Mammary epithelial cell (primary cell): ENCODE measurements at places on chromosomes 12 and 14. TPM values are rescaled to one million over a fixed set of nuclear protein-coding genes. Genes with fewer than 3 reads are reported as not detected.
A peak's percentile ranks its signal among the peaks of the same experiment; 100 is the strongest.

- no peak for DNase-seq
These were observed 7.8 kb upstream of the PLXNC1 start for GRCh38 chr12:94140556-94140955.

- DNase-seq = no peak
These were observed 5.2 kb upstream of the TEP1 start for GRCh38 chr14:20418501-20418909.

DNA sequence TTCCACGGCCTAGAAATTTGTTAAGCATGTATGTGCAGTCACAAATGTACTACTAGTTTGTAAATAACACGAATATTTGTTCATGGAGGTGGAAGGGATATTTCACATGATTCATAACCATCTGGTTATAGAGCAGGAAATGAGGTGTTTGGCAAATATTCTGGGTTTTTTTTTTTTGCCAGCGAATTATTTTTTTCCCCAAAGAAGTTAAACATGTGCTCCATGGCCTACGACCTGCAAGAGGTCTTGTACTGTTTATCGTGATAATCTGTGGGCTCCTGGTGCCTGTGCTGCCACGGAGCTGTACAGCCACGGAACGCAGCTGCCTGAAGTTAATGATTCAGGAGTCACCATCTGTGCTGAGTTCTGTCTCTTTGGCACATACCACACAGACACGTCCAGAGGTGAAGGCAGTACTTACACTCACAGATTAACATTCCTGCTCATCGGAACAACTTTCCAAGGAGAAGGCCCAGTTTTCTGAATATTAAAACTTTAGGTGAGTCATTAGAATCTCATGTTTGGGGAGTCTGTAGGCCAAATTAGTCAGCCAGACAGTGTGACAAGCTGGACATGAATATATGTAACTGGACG is 156.3 kb downstream of the TMX1 start:
- peak; percentile 93 for DNase-seq

DNA sequence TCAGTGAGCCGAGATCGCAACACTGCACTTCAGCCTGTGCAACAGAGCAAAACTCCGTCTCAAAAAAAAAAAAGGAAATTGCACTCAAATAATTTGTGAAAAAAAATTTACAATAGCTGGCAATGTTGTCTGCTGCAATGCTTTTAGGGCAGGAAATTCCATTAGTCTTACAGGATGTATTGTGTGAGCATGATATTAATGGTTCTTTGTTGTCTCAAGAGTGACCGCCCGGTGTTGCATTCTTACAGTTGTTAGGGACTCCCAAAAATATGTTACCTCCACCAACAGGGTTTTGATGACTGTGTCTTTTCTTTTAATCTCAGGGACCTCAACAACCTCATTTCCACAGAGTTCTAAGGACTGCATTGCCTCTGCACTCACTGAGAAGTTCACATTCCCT is 44.8 kb downstream of the PZP start:
- peak; percentile 69 for DNase-seq

DNA sequence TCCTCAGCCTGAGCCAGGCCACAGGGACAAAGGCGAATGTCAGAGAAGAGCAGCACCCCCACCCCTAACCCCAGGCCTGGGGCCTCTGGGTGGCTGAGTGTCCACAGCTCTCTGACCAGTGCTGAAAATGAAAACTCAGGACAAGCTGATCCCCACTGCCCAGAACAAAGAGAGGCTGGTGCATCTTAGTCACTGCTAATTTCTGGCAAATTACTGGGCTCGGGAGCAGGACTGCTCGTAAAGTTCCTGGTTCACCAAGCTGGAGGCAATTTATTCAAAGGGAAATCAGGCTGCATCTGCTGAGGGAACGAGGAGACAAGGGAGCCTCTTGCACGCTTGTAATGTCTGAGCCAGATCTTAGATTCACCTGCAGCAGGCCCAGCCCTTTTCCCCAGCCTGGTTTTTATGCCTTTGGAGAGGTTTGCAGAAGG is 43.2 kb downstream of the CALM1 start:
- DNase-seq = peak; percentile 13

DNA sequence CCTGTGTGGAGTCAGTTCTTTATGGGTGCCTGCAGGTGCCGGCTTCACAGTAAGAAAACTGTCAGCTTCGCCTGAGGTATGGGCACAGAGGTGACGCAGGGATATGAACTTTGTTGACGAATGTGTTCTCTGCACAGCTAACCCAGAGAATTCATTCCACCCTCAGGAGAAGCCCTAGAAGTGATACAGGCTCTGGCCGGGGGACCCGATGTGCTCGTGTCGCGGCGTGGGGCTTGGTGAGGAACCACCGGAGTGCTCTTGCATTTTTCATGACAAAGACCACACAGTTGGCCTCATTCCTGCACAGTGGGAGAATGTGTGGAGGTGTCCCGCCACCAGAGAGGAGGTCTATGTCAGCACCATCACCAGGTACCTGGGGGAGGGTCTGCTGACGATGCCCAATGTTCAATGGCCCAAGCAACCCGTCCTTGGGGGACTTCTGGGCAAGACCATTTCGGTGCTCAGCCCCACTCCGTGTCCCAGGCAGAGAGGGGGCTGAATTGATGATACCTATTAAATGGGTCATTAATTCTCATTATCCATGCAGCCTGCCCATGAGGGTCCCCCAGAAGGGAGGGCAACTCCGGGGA is 147.5 kb upstream of the RTL1 start:
- no peak for DNase-seq

- DNase-seq = no peak
These were observed 43.1 kb upstream of the MMP17 start for GRCh38 chr12:131784909-131785762.

DNA sequence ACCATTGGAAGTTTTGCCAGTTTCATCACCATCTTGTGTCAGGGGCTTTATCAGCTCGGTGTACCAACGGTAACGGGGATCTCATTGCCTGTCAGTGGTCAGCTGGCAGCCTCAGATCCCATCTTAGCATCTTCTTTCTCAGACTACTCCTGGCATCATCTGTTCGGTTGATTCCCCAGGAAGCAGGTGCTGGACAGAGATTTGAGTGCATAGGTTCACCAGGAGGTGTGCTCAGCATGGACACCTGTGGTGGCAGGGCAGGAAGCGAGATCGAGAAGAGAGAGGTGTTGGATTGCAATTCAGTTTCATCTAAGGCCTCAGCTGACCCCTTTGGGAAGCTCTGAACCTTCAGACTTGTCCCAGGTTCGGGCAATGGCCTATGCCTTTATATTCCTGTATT is 76.0 kb downstream of the C12orf75 start:
- DNase-seq = no peak

DNA sequence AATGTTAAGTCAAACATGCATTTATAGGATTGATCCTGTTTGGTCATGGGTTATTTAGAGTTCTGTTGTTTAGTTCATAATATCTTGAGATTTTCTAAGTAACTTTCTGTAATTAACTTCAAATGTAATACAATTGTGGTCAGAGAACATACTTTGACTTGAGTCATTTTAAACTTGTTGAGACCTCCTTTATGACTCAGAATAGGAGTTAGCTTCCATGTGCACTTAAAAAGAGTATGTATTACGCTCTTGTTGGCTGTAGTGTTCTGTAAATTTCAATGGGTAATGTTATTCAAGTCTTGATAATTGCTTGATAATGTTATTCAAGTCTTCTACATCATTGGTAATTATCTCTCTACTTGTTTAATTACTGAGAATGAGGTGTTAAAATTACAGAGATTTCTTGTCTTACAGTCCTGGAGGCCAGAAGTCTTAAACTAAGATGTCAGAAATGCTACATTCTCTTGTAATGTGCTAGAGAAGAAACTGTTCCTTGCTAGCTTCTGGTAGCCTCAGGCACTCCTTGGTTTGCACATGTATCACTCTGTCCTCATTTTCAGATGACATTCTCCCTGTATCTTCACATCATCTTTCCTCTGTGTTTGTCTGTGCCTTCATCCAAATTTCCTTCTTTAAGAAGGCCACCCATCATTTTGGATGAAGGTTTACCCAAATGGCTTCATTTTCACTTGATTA is 197.3 kb downstream of the TMTC3 start:
- peak; percentile 87 for DNase-seq

DNA sequence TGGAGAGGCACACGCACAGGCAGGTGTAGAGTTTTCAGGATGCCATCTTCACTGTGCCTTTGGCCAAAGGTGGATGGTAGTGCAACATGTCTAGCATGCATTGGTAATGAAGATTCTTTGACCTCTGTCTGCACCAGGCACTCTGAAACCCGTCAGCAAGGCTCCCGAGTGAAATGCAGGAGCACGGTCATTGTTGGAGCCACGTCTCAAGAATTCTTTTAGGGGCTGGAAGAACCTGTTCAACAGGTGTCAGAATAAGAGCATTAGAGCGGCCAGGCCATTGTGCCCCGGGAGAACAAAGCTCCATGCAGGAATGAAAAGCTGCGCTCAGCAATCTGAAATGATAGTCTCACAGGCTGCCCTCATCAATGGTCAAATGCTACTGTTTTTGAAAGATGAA is 40.2 kb upstream of the DICER1 start:
- DNase-seq = no peak

GRCh38 chr12:130873825-130874224 is 2.0 kb downstream of the RAN start:
- no peak for DNase-seq

DNA sequence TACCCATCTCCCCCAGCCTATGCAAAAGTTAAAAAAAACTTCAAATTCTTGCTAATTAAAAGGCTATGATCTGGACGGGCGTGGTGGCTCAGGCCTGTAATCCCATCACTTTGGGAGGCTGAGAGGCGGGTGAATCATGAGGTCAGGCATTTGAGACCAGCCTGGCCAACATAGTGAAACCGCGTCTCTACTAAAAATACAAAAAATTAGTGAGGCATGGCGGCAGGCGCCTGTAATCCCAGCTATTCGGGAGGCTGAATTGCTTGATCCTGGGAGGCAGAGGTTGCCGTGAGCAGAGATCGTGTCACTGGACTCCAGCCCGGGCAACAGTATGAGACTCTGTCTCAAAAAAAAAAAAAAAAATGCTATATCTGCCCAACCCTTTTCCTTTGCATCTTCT is 925.4 kb downstream of the GALC start:
- DNase-seq = no peak

DNA sequence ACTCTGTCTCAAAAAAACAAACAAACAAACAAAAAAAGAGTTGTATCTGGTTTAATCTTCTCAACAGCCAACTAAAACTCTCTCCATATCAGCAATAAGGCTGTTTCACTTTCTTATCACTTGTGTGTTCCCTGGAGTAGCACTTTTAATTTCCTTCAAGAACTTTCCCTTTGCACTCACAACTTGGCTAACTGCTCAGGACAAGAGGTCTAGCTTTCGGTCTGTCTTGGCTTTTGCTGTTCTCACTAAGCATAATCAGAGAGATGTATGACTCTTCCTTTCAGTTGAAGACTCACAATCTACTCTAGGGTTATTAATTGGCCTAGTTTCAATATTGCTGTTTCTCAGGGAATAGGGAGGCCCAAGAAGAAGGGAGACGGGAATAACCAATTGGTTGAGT is 12.3 kb downstream of the NEMP1 start:
- no peak for DNase-seq

DNA sequence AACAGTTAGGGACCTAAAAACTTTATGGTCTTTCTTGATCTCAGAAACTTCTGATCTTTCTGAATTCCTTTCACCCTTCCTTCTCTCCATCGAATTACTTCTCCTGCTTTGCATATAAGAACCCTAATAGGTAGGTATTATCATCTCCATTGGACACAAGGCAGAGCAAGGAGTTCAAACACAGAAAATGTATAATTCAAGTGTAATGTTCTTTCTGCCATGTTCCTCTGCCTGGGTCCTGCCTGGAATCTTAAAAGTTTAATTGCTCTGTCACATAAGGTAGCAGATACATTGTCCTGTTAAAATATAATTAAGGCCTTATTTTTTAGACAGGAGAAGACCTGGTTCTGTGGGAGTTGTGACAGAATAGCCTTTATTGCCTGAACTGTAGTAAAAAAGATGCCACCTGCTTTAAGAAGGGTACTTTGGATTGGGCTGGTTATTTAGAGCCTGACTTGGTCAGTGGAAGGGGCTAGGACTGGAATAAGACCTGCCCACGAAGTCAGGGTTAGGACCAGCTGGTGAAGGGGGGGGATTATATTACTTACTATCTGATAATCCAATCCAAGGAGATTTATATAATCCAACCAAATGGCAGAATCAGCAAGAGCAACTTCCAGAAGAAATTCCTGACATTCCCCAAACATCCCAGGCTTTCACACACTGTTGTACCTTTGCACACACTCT is 10.4 kb downstream of the G2E3 start:
- DNase-seq = no peak

- DNase-seq = no peak
These were observed 153.7 kb downstream of the PRKD1 start for GRCh38 chr14:29773990-29774389.

GRCh38 chr14:91875525-91876286 is 8.4 kb upstream of the TC2N start:
- no peak for DNase-seq

- DNase-seq = no peak
These were observed 54.6 kb downstream of the ARF6 start for GRCh38 chr14:49947506-49947905.

Gene CIROP
- total RNA-seq = not detected in 2 replicates

Gene CCND2
- total RNA-seq = 358 and 483 TPM in 2 replicates

Gene LETMD1
- total RNA-seq = 40.8 TPM

Gene SPIC
- not detected for total RNA-seq

Gene FAM181A
- total RNA-seq = not detected in 2 replicates

Gene CLEC1B
- total RNA-seq = not detected

Gene CSAD
- 22.1 and 24.1 TPM in 2 replicates for total RNA-seq

Gene GPR137C
- total RNA-seq = 0.11 and 0.64 TPM in 2 replicates

Gene CD69
- not detected for total RNA-seq

Gene SMIM41
- total RNA-seq = 0.17 TPM
